T-helper 2 cell (primary cell): ENCODE measurements at places on chromosomes 11 and 22.

DNA sequence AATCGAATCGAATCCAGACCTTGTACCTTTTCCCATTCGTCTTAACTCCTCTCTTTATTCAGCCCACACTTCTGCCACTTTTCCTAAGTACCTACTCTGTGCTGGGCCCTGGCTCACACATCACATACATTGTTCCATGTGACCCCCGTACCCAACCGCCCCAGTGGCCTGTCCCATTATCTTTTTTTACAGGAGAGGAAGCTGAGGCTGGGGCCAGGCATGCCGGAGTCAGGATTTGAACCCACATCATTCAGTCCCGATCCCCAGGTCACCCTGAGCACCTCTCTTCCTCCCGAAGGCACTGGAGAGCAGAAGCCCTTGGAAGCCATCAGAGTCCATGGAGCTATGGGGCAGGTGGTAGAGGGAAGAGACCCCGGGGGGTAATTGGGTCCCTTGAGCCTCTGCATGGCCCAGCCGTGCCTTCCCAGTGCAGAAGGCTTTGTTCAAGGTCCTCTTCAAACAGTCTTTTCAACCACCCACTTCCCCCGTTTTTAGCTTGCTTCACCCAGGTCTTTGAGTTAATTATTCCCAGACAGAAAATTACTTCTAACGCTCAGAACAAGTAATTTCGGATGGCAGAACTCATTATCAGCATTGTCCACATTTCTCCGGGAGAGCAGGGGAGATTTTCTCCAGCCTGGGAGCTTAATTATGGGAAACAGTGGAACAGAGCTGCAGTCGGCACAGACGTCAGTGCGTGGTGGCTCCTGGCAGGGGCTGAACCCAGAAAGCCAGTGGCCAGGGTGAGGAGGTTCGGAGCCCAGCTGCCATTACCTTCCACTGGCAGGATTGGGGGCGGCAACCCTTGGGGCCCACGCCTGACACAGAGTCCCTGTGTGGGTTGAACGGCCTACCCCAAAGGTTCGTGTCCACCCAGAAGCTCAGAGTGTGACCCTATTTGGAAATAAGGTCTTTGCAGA lies 82.4 kb upstream of the RTL6 start:
- no peak for DNase-seq

DNA sequence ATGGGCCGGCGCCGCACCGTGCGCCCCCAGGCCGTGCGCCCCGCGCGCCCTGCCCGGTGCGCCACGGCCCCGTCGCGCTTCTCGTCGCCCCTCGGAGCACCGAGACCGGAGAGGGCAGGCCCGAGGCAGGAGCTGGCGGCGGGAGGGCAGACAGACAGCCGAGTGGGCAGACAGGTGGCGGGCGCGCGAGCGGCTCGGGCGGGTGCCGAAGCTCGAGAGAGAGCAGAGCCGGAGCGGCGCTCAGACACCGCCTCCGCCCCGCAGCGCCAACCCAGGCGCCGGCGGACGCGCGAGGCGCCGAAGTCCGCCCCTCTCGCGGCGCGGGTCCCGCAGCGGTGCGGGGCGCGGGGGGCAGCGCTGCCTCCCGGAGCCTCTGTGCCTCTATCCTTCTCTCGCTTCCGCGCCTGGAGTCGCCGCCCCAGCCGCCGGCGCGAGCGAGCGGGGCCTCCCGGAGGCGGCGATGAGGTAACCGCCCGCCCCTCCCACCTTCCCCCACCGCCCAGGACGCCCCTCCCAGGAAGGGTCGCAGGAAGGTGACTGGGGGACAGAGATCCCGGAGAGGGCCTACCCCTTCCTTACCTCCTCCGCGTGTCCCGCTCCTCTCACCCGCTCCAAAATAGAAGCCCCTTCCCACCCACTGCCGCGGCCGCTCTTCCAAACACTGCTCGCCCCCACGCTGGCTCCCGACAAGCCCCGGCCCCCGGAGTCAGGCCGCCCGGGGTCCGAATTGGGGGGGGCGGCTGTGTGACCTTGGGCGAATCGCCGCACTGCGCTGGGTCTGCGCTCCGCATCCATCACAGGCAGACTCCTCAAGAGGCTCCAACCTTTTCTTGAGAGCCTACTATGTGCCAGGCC lies at the start of gene RASL10A:
RASL10A (minus strand) TSS at position 412 of the 855 bp plus-strand sequence. CDS start 451 bp downstream, outside the sequence.
- DNase-seq: no peak

GRCh38 chr11:19979519-19979845 lies 180.8 kb downstream of the DBX1 start:
- no peak for DNase-seq

DNA sequence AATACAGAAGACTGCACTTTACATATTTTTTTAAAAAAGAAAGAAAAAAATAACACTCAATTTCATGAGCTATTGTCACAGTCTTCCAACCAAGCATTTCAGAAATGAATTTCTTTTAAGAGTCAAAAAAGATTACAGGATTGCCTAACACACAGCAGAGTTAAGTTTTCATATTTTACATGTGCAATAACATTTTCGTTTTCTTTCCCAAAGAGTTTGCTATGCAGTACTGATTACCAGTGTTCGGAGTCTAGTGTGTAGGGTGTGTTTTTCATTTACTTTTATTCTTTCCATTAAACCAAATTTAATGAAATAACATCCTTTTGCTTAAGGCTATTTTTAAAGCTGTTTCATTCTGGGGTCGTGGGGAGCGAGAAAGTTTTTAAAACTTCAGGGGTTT lies 53.2 kb downstream of the MN1 start:
- DNase-seq: no peak
